Stimulated activated CD4-positive, alpha-beta T cell treated with anti-CD3 and anti-CD28 coated beads, Interleukin-2, amount 100 ng/mL, for 4 hours (primary cell): ENCODE measurements at places on chromosomes 1 and 21.

GRCh38 chr1:91683598-91683951, 182.9 kb downstream of the CDC7 start:
- DNase-seq = no peak

- no peak for DNase-seq
Observed at GRCh38 chr1:13830616-13831280, 130.8 kb downstream of the PRDM2 start.

GRCh38 chr1:197598935-197599334, 176.3 kb downstream of the DENND1B start:
- no peak for DNase-seq

GRCh38 chr1:44854970-44855369, 11.9 kb upstream of the PTCH2 start:
- no peak for DNase-seq

- no peak for DNase-seq
Observed at GRCh38 chr1:58803858-58804257, 20.0 kb upstream of the JUN start.

DNA sequence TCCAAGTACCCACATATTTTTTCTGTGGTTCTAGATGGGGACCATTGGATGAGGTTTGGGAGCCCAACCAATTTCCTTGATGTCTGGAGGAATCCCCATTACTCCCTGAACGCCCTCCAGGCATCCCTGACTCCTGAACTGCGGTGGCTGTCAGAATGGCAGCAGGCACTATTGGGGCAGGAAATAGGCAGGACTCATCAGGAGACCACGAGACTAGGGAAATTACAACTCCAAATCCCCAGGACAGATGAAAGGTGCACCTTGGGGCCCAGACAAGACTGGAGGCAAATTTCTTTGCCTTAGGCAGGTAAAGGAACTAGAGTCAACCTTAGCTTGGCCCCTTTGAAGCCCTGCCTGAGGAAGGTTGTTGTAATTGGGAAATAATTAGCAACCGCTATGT, 1.1 kb downstream of the CGN start:
- no peak for DNase-seq

GRCh38 chr1:227903061-227903521, 44.6 kb downstream of the WNT9A start:
- no peak for DNase-seq

DNA sequence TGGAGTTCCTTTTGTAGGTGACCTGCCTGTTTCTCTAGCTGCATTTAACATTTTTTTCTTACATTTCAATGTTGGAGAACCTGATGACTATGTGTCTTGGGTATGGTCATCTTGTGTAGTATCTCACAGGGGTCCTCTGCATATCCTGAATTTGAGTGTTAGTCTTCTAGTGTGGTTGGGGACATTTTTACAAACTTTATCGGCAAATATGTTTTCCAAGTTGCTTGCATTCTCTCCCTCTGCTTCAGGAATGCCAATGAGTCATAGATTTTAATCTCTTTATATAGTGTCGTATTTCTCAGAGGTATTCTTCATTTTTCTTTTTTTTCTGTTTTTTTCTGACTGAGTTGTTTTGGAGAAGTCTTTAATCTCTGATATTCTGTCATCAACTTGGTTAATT, 684.0 kb downstream of the NCAM2 start:
- DNase-seq = no peak

- no peak for DNase-seq
Observed at GRCh38 chr1:164753521-164754077, 194.6 kb downstream of the PBX1 start.

DNA sequence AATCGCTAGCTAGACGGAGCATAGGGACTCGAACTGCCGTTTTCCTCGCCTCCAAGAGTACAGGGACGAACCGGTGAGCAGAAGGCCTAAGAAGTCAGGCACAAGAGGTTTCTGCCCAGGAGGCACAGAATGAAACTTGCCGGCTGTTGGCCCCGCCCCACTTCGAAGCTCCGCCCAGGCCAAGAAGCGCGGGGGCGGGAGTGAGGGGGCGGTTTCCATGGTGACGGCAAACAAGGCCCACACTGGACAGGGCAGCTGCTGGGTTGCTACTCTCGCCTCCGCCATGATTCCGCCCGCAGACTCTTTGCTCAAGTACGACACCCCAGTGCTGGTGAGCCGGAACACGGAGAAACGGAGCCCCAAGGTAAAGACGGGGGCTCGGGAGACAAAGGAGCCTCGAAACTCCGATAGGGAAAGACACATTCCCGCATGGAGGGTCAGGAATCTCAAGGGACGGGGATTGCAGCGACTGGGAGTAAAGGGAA, at the start of gene DNALI1:
Gene DNALI1, plus strand, starts transcription at position 229 of the 485 bp plus-strand sequence. Its CDS starts 55 bp downstream, at position 284.
- DNase-seq = no peak

- no peak for DNase-seq
Observed at GRCh38 chr1:27603309-27603680, 649 bp downstream of the AHDC1 start.

DNA sequence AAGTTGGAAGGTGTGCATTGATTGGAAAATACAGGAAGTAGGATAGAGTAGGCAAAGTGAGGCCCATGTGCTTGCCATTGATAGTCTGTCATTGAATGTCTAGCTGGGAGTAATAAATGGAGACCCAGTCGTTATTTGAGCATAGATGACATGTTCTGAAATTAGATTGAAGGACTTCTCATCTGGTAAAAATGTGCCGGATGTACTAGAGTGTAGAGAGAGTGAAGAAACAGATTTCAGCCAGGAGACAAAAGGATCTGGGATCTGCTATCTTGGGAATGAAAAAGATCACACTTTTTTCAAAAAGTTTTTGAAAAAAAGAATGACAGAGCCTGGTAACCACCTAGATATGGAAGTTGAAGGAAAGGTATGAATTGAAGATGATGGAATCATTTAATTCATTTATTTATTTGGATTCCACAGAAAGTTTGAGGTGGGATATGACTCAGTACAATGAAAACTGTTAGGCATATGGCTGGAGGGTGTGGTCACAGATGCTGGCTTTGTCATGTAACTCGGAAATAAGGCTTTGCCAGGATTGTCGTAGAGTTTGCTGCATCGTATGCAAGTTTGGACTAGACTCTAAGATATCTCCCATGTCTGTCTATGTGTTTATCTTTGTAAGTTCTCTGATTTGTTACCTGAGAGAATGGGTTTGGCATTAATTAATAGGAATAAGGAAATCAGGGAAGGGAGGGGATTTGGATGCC, 137.1 kb downstream of the PBX1 start:
- no peak for DNase-seq

- no peak for DNase-seq
Observed at GRCh38 chr1:226575739-226576378, 27.3 kb downstream of the STUM start.

DNA sequence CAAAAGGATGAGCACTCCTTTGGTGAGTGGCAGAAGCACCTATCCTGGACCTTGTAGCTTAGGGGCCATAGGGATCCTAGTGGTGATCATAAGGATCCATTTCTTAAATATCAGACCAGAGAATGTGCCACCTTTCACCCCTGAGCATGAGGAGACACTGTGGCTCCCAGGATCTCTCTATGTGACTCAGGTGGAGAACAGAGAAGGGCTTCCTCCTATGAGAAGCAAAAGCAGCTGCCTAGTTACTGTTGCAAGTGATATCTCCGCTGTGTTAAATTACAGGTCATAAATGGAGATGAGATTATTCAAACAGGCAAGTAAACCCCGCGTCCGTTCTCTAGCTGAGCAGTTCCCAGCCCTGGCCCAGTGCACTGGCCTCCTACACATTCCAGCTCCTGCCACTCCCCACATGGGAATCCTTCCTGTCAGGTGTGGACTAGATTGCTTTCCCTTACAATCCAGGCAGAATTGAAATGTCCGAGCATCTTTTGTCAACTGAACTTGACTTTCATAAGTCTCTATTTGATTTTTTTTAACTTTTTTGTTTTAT, 26.3 kb downstream of the CLEC20A start:
- no peak for DNase-seq

DNA sequence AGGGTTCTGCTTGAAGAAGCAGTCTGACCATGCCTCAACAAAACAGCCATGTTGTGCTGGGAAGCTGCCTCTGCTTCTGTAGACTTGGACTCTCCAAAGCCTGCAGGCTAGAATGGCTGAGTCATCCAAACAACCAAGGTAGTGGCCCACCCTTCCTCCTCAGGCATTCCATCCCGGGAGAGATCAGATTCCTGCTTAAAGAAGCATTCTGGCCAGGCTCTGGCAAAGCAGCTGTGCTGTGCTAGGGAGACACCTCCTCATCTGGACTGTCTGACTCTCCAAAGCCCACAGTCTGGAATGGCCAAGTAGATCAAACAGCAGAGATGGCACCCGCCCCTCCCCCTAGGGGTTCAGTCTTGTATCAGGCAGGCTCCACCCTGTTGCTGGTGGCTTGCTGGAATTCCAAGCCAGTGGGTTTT, 38.3 kb upstream of the F3 start:
- DNase-seq = no peak

DNA sequence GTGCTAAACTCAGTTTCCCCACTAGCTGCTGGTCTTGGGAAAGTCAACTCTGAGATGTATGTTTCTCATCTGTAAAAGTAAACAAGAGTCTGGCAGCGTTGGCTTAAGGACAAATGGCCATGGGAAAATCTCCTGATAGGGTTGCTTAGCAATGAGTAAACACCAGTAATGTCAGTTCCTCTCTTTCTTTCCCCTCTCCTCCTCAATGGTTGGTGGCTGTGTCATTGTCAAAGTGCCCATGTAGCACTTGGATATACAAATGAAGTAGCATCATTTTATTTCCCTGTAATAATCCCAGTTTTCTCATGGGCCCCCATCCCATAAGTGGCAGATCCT, 2.2 kb upstream of the FYB2 start:
- DNase-seq = no peak

- DNase-seq = no peak
Observed at GRCh38 chr1:160189649-160190625, at the start of gene CASQ1. CASQ1 (plus strand) TSS chr1:160190575; CDS start chr1:160190752, 177 bp downstream.

- no peak for DNase-seq
Observed at GRCh38 chr1:106925750-106926149, 130.7 kb upstream of the PRMT6 start.

DNA sequence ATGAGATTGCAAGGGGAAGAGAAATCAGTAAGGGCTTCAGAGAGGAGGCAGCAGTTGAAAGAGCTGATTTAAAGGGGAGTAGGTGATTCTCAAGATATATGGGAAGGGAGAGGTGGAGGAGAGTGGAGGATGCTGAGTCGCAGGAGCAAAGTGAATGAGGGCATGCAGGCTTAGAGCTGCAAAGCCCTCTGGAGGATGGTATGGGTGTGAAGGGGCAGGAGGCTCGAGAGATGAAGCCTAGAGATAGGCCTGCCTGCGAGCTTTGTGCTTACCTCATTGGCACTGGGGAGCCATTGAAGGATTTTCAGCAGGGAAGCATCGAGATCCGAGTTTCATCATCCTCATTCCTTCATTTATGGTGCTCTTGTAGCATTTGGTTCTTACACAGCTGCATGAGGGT, 15.8 kb upstream of the SH2D2A start:
- no peak for DNase-seq

- no peak for DNase-seq
Observed at GRCh38 chr1:77950873-77951272, 28.0 kb downstream of the FUBP1 start.

- DNase-seq = no peak
Observed at GRCh38 chr1:171206978-171207355, 21.9 kb downstream of the FMO2 start.

DNA sequence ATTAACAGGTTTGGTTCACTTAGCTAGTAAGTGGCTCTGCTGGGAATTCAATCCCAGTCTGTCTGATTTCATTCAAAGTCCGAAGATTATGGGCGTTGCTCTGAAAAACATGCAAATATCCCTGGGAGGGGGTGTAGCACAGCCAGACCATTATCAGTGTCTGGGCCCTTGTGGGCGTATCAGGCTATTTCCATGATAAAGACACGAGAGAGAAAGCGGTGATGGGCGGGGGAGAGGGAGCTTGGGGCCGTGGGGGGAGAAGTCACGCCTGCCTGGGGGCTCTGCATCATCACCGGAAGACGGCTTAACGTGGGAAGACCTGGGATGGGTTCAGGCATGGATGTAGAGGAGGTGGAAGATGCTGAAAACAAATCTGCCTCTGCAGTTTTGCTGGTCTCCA, 25.8 kb downstream of the IL6R start:
- no peak for DNase-seq

- DNase-seq = no peak
Observed at GRCh38 chr1:88973520-88974137, 18.8 kb downstream of the KYAT3 start.

- no peak for DNase-seq
Observed at GRCh38 chr1:44999232-44999631, 11.9 kb downstream of the HECTD3 start.

DNA sequence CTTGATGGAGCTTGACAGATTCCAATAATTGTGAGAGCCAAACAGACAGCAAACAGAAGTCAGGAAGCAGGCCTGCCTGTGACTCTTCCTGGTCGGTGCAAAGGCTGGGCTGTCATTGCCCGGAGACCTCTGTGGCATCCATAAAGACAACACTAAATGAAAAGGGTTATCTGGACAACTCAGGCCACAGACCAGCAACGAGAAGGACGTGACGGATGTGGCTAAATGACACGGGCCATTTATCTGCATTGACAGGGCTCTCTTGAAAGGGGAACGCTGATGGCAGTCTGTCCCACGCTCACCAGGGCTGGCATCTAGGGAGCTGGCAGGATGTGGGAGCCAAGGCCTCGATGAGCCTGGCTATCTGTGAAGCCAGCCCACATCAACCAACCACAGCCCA, 35.0 kb downstream of the HMGB4 start:
- DNase-seq = no peak

DNA sequence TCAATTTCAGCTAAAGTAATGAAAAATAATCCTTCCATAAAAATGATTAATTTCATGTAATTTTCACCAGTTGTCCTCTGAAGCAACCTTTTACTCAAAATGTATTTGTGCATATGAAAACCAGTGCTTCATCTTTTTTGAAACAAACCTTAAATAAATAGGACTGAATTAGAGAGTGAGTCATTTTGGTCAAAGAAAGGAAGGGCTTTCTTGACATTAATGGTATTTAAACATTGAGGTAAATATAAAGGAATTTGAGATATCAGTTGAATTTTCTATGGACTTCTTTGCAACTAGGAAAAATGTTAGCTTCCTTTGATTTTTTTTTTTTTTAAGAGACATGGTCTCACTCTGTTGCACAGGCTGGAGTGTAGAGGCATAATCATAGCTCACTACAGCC, 38.7 kb downstream of the SNX7 start:
- DNase-seq = no peak

DNA sequence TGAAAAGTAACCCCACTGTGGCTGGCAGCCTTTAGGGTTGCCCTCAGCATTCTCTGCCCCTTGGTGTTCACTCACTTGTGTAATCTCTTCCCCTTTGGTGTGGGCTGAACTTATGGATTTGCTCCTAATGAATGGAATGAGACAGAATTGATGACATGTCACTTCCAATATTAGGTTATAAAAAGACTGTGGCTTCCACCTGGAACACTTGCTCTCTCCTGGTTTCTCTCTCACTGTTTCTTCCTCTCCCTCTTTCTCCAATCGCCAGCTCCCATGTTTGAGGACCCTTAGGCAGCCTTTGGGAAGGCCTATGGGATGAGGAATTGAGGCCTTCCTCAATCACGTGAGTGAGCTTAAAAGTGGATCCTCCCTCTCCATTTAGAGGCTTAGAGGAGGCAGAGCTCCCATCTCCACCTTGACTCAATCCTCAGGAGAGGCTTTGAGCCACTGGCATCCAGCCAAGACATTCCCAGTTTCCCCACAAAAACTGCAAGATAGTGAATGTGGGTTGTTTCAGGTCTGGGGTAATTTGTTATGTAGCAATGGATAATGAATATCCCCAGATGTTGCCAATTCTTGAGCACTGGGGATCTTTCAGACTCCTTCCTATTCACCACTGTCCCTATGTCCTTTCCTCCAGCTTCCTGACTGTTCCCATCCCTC, 95.5 kb upstream of the CD34 start:
- no peak for DNase-seq

- no peak for DNase-seq
Observed at GRCh38 chr1:8213676-8214075, 104.2 kb upstream of the SLC45A1 start.
